ENCODE measurements at places on chromosomes 7 and 10.

DNA sequence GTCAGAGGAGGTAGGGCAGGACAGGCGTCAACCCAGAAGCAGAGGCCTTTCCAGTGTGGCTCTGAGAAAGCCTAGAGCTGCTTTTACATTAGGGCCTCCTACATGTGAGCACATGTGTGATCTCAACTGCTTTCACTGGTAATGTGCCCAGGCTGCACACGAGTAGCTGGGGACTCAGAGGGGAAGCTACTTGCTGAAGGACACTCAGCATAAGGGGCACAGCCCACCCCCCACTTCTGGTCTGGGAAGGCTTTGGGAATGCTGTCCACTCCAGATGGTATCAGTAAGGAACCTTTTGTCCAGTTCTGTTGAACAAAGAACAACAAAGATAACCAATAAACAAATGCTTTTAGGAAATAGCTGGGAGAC, 18.9 kb downstream of the PRF1 start:
- DNase-seq: no peak

- DNase-seq: no peak
Measured at GRCh38 chr7:99752356-99752755, 17.4 kb upstream of the CYP3A7 start.

DNA sequence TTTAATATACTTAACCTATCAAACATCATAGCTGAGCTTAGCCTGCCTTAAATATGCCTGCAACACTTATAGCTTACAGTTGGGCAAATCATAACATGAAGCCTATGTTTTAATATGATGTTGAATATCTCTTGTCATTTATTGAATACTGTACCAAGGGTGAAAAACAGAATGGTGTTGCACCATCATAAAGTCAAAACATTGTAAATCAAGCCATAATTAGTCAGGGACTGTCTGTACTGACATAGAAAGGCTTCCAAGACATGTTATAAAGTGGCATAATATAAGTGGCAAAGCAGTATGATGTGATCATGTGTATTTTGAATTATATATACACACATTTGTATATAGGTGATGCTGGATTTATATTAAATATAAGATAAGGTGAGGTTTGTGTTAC, 140.0 kb downstream of the ZEB1 start:
- no peak for DNase-seq

GRCh38 chr10:102090772-102091171, 25.6 kb downstream of the HPS6 start:
- DNase-seq: no peak

DNA sequence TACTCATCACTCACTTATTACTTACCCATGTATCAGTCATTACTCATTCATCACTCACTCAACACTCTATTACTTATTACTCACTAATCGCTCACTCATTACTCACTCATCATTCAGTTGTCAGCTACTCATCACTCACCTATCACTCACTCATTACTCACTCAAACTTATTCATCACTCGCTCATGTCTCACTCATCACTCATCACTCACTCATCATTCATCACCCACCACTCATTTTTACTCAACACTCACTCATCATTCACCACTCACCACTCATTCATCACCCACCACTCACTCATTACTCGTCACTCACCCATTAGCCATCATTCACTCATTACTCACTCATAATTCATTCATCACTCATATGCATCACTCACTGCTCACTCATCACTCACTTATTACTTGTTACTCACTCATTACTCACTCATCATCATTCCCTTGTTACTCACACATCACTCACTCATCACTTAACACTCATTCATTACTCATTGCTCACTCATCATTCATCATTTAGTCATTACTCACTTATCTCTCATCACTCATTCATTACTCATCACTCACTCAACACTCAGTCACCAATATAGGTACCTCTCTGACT, 237.9 kb downstream of the ADARB2 start:
- no peak for DNase-seq

DNA sequence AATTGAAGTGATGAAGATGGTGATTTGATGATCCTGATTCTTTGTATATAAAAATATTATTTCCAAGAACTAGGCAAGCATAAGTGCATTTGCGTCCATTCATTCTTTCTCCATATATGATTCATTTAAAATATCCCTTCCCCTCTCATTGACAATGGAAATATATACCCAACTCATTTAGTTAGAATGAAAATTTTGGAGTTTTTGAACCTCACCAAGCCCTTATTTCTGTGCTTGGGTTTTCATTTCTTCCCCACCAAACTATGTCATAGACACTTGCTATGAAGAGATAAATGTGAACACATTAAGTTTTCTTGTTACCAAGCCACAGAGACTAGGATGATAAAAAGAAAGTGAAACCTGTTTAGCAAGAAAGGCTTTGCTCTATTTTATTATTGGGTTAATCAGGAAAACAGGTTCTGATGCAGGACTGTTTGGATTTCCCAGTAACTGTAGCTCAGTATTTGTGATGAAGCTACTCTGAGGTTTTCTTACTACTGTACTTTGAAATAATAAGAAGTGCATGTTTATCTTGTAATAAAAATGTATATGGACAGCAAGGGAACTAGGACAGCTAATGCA, 68.3 kb downstream of the ITGB1 start:
- no peak for DNase-seq
